ENCODE measurements at places on chromosomes 16 and 17.

- no peak for DNase-seq
These were observed 27.3 kb downstream of the STAT5A start for GRCh38 chr17:42315402-42316156.

DNA sequence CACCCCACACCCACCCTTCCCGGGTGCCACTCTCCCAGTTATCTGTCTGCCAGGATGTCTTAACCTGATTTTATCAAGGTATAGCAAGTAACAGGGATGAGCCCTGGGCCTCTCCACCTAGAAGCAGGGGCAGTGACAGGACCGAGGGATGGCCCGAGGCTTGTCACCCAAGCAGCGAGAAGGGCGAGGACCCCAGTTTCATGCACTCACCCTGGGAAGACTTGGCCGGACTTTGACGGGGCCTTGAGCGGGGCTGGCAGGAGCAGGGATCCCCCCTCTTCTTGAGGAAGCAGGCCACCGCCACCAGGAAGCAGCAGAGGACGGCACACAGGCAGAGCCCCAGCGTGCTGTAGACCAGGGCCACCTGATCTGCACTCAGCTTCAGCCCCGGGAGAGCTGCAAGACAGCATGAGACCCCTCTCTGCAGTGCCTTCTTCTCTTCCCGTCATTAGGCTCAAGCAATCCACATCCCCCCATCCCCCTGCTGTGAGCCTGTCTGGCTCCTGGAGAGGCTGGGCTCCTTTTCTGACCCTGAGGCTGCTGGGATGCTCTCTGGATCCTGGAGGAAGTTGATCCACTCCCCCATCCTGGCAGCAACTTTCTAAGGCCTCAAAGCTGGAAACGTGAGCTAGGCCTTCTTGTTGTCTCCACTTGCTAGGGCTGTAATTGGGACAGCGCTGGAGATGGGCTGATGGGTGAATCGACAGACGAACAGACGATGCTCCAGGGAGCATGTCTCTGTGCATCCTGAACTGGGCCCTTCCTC is 31.6 kb downstream of the TNFRSF13B start:
- DNase-seq, result no peak

DNA sequence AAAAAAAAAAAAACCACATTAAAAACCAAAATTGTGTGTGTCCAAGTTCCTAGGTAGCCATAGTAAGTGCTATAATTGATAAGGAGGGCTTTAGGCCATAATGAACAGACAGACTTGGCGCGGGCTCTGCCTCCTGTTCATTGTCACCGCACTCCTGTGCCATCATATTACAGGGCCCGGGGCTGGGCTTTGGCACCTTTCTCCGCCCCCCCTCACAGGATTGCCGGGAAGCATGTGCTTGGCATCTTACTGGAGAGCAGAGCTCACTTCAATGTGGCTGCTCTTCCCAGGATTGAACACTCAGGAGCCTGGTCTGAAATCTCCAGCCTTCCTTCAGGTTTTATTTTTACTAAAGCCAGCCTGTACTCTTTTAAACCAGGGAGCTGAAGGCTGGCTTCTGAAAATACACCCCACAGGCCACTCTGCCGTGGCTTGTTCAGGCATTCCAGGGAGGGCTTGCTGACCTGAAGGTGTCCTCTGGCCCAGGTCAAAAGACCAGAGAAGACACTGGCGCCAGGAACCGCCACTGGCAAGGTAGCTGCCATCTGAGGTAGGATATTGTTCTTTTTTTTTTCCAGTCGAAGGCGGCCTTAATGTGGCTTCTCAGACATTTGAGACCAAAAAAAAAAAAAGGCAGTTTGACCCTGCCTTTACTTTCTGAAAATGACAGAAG is 39.3 kb downstream of the DHRS7B start:
- DNase-seq, result no peak

DNA sequence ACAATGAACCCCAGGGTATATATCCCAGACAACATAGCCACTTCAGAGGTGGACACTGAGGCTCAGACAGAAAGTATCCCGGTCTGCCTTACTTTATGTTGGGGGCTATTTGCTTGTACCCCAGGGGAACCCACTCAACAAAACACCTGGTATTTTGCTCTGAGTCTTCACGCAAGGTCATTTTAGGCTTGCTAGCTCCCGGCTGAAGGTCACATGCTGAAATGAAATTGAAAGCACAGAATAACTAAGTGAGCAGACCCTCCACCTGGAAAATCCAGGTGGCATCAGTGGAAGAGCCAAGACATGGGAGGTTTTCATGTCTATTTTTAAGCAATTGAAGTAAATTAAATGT is 4.1 kb upstream of the KDM8 start:
- DNase-seq, result no peak

DNA sequence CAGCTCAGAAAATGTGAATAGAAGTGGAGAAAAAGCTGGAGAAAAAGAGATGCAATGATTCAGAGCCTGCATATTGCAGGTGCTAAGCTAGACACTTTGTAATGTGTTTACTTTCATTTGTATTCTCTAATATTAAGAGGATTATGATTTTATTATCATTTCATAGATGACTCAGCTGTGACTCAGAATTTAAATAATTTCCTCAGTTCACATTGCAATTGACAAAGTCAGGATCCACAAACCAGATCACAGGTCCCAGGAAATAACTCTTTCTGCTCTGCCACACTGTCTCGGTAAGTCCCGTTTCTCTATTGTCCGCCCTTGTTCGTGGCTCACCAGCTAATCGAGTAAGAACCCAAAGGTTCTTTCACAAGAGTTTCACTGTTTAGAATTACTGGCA is 235.4 kb upstream of the MON1B start:
- DNase-seq, result no peak

DNA sequence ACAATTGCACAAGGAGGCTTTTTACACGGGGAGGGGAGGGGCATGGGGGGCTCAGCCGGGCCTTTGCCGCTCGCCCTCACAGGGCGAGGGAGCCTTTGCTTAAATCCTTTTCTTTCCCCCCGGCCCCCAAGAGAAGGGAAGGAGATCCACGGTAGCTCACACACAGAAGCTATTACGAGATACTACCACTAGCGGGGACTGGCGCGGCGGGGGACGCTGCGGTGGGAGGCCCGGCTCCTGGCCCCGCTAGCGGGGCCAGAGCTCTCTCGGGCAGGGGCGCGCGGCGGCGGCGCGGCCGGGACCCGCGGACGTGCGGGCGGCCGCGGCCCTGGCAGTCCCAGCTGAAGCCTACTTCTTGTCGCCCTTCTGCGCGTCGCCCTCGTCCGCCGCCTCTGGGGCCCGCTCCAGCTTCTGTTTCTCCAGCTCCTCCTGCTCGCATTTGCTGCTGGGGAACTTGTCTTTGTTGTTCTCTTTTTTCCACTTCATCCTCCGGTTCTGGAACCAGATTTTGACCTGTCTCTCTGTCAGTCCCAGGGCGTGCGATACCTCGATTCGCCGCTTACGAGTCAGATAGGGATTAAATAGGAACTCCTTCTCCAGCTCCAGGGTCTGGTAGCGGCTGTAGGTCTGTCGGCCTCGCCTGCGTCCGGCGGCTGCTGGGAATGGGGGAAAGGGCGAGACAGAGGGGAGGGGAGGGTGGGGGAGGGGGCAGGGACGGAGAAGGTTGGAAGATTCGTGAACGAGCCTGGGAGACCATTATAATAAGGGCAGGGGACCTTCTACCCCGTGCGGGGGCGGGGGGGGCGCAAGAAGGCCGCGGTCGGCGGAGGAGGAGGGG is 2.0 kb downstream of the HOXB8 start:
- no peak for DNase-seq

DNA sequence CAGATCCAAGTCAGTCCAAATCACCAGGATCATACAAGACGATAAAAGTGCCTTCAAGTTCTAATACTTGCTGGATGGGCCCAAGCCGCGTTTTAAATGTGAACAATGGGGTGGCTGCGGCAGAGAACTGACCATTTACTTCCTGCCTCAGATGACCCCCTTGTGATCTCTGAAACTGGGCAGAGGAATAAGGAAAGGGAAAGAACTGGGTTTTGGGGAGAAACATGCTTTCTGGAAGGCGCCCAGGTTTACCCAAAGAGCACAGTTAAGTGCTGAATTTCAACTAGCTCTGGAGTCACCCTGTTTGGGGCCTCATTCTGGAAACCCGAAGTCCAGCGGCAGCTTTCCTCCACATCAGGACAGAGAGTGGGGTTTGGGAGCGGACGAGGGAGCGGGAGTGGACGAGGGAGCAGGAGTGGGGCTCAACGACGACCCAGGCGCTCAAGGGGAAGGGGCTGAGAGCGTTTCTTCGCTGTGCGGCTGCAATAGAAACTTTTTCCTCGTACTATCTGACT is 1.6 kb downstream of the FAM20A start:
- DNase-seq, result no peak

DNA sequence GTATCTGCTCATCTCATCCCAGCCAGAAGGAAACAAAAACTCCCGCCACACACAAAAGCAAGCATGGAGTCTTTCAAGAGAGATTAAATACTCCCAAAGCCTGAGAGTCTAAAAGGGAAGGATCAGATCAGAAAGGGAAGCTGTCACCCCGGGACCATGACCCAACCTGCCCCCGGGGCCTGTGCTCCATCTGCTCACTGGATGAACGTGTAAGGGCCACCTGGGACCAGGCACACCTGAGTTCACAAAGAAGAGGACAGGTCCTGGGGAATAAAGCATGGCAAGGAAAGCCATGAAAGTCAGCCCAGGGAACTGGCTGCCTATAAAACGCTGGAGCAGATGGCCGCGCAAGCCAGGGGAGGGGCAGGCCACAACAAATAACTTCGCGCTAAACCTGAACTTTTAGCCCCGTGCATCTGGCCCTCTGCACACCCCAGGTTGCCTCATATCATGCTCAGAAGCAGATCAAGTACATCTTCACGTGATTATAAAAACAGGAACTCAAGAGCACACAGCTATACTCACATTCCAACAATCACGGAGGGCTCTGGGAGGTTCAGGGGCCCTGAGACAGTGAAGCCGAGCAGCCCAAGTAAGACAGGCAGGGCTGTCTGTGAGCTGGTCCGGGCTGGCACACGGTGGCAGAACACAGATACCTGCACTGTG is 3.4 kb downstream of the TMEM11 start:
- no peak for DNase-seq

DNA sequence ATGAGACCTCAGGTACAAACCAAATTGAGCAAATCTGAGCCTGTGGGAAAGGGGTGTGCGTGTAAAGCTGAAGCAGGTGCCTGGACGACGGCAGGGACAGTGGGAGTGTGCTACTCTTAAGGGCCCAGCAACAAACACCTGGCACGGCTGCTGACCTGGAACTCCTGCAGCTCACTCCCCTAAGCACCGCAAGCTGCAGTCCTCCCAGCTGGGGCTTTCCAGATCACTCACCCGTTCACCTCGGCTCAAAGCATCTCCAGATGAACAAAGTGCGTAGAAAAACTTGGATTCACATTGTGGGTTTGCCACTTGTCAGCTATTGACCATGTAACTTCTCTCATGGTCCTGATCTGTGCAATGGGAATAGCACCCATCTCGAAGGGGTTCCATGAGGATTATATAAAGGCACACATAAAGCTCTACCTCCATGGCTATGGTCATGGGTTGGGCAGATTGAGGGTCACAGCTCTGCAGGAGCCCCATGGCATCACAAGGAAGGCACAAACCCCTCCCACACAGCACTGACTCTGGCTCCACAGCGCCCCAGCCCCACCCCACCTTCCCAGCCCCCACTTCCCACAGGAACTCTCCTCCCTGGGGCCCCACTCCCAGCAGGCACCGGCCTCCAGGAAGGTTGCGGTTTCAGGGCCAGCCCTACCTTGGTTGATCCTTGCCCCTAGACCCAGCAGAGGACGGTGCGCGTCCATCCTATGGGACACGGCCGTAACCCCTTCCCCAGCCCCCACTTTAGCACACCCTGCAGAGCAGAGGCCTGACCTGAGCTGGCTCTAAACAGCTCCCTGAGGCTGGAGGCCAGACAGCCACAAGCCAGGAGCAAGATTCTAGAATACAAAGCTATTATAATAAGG is 21.9 kb downstream of the ST3GAL2 start:
- DNase-seq, result no peak

DNA sequence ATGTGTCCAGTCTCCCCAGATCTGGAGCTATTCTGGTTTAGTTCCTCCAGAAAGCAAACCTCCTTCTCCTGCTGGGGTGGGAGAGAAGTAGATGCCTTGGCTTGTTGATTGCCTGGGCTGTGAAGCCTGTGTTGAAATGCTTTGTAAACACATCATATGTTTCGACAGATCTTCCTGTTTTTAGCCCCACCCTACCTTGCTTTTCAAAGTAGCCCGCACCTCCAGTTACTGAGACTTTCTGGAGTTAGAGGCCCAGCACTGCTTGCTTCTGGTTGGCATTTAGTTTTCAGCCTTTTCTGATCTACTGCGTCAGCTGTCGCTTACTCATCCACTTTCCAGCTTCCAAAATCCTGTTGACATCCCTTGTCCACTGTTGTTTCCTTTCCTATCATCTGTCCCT is 17.9 kb upstream of the NDEL1 start:
- no peak for DNase-seq

GRCh38 chr16:84177741-84178073 is 9.2 kb downstream of the TAF1C start:
- DNase-seq, result no peak

GRCh38 chr16:11780991-11781680 is 15.9 kb downstream of the ZC3H7A start:
- no peak for DNase-seq

DNA sequence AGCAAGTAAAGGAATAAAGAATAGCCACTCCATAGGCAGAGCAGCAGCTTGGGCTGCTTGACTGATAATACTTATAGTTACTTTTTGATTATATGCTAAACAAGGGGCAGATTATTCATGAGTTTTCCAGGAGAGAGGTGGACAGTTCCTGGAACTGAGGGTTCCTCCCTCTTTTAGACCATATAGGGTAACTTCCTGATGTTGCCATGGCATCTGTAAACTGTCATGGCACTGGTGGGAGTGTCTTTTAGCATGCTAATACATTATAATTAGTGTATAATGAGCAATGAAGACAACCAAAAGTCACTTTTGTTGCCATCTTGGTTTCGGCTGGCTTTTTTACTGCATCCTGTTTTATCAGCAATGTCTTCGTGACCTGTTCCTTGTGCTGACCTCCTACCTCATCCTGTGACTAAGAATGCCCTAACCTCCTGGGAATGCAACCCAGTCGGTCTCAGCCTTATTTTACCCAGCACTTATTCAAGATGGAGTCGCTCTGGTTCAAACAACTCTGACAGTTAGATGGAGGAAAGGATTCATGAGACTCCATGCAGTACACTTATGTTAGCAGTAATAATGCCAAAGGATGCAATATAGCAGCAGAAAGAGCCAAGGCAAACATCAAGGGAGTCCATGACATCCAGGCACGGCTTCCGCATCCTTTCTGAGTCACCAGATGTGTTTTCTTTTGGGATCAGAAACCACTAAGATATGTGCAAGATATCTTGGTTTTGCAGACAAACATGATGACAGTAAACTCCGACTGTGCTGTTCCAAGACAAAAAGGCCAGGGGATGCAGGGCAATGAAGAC is 55.8 kb upstream of the B4GALNT2 start:
- no peak for DNase-seq

- no peak for DNase-seq
These were observed 57.0 kb downstream of the SHISA9 start for GRCh38 chr16:12958366-12958765.
